Astrocyte of the hippocampus (primary cell): ENCODE measurements at places on chromosomes 1 and 21.

- DNase-seq, result no peak
These were observed 207.4 kb downstream of the FGGY start for GRCh38 chr1:59504276-59504675.

DNA sequence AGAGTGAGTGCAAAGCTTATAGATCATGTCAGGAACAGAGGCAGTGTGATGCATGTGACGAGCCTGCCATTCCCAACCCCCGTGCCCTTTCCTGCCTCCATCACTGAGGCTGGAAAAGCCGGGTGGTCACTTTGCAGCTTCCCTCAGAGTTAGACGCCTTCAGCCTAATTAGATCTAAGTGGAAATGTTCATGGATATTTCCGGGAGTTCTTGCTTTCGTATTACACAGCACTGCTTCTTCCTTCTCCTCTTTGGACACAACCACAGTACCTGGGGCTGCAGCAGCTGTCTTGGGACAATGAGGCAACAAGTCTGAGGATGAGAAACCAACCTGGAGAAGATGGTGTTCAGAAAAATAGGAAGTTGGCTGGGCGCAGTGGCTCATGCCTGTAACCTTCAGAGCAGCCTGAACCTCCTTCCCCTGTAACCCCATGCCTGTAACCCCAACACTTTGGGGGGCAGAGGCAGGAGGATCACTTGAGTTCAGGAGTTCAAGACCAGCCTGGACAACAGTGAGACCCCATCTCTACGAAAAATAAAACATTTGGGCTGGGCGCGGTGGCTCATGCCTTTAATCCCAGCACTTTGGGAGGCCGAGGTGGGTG, 24.5 kb downstream of the SERINC2 start:
- DNase-seq, result no peak

DNA sequence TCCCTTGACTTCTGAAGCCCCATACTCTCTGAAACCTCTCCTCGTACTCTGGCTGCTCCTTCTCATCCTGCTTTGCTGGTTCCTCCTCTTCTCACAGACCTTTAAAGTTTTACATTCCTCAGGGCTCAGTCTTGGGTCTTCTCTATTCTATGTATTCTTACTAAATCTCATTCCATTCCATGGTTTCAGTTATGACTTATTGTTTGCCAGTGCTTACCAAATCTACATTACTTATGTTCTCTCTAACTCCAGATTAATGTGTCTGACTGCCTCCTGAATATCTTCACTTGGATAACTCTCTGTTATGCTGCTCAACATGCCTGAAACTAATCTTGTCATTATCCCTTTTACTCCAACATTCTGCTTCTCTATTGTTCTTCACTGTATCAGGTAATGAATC, 5.4 kb upstream of the SLC35D1 start:
- DNase-seq, result peak; percentile 6

- DNase-seq, result no peak
These were observed 48.6 kb upstream of the LRRC52 start for GRCh38 chr1:165494949-165495857.

GRCh38 chr21:22898051-22898665, 1899.9 kb downstream of the NCAM2 start:
- no peak for DNase-seq

DNA sequence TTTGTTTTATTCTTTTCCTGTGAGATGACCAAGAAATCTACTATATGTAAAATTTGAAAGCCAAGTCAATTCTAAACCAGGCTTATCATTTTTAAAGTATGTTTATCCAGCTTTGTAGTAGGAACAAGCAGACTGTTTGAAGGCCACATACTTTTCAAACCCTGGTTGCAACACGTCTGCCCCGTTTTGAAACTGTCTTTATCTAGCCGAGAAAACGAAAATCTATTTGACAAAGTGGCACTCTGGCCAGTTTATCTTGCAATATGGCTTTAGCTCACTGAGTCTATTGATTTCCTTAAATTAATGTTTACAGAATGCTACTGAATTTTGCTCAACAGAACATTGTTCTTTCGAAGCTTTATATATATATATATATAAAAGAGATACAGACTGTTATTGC, 39.7 kb downstream of the PROX1 start:
- no peak for DNase-seq

DNA sequence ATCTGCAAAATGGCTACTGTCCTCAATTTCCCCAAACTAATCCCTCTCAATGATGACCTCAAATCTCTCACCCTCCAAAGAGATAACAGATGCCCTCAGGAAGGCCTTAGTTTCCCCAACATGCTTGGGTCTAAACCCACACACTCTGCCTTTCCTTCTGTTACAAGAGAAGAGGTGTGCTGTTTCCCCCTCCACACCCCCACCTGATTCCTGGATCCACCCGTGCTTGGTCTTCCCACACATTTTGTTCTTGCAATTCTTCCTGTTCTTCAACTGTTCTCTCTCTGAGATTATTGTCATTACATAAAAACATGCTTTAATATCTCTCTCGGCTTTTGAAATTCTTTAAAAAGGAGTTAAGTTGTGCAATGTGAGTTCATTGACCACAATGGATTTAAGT, 5.7 kb upstream of the CBR3 start:
- no peak for DNase-seq

- peak; percentile 77 for DNase-seq
These were observed at the start of gene SLC6A9 for GRCh38 chr1:44031252-44032169. Gene SLC6A9, minus strand, starts transcription at chr1:44031462. Its CDS starts 7,185 bp downstream, at chr1:44024277.

- DNase-seq, result peak; percentile 90
These were observed 24.1 kb upstream of the RNF19B start for GRCh38 chr1:32988665-32989064.

DNA sequence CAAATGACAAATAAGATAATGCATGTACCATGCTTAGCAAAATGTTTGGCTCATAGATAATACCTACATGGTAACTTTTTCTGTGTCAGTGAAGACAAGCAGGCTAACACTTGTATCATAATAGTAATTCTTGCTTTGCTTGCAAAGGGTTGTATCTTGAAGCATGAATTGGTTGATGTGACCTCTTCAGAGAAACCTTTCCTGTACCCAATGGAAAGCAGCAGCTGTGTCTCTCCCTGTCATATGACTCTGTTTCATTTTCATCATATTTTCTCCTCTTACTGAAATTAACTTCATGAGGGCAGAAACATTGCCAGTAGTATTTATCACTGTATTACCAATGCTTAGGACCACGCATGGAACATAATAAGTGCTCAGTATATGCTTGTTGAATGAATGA, 4.4 kb downstream of the SH2D1B start:
- no peak for DNase-seq

- no peak for DNase-seq
These were observed 79.9 kb downstream of the EVA1C start for GRCh38 chr21:32492376-32492775.

DNA sequence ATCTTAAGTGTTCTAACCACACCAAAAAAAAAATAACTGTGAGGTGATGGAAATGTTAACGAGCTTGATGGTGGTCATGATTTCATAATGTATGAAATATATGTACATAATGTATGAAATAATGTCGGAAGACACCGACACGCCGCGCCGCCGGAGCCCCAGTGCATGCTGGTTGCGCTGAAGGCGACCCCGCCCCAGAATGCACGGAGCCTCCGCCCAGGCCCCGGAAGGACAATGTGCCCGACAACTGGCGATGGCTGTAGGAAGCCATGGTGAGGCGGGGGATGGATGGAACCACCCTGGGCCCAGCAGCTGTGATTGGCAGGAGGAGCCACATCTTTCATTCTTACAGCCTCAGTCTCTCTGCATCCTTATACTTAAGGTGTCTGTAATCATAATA, 7.4 kb downstream of the OR2T10 start:
- DNase-seq, result no peak

DNA sequence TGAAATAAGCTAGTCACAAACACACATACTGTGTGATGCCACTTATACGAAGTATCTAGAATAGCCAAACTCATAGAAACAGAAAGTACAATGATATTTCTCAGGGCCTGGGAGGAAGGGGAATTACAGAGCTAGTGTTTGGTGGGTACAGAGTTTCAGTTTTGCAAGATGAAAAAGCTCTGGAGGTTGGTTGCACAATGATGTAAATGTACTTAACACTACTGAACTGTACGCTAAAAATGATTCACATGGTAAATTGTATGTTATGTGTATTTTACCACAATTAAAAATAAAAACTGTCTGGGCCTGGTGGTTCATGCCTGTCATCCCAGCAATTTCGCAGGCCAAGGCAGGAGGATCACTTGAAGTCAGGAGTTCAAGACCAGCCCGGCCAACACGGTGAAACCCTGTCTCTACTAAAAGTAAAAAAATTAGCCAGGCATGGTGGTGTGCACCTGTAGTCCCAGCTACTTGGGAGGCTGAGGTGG, 15.3 kb upstream of the FHAD1 start:
- no peak for DNase-seq

GRCh38 chr1:58432851-58433668, 113.5 kb downstream of the OMA1 start:
- peak; percentile 96 for DNase-seq

DNA sequence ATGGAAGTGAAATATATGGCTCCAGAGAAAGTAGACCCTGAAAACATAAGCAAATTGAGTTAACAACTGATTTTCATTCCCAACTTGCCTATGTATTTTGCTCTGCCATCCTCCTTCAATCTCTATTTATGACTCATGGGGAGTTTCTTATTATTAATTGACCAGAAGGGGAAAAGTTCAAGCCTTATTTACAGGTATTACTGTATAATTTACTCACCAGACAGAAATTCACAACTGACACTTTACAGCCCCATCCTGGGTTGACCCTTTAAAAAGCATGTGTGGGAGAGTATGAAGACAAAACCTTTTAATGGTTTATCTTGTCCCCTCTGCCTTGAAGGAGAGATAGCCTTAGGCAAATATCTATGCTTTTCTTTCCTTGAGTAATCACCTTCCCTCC, 39.8 kb upstream of the C1orf53 start:
- DNase-seq, result no peak

DNA sequence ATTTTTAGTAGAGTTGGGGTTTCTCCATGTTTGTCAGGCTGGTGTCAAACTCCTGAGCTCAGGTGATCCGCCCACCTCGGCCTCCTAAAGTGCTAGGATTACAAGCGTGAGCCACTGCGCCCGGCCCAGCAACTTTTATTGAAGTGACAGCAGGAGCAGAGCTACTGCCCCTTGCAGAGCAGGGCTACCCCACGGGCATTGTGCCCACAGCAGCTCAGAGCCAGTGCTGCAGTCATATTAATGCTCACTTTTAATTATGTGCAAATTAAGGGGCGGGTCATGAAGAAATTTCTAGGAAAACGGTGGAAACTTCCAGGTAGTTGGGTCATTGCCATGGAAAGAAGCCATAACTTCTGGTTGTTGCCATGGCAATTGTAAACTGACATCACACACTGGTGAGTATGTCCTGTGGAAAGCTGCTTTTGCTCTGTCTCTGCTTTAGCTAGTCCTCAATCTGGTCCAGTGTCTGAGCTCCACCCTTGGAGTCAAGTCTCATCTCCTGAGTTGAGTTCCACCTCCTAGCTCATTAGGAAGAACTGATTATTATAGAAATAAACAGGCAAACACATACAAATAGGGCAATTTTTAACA, 127.3 kb upstream of the ADGRL4 start:
- peak; percentile 2 for DNase-seq

- DNase-seq, result no peak
These were observed 104.2 kb downstream of the ATP5PO start for GRCh38 chr21:33811167-33812010.

DNA sequence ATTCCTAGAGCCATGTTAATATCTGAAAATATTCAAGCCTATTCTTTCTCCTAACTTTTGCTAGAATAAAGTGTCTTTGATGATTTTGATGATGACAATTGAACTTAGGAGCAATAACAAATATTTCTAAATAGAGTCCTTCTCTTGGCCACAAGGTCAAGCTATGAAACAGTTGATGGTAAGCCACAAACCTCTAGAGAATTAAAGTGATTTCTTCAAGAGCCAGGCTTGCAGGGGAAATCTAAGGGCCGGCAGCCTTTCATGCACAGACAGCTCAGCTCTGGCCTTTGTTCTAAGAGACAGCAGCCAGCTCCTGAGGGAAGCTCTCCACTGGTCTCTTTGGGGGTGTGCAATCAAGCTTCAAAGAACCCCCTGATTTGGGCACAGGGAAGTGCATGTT, 59.0 kb downstream of the SUSD4 start:
- DNase-seq, result no peak

DNA sequence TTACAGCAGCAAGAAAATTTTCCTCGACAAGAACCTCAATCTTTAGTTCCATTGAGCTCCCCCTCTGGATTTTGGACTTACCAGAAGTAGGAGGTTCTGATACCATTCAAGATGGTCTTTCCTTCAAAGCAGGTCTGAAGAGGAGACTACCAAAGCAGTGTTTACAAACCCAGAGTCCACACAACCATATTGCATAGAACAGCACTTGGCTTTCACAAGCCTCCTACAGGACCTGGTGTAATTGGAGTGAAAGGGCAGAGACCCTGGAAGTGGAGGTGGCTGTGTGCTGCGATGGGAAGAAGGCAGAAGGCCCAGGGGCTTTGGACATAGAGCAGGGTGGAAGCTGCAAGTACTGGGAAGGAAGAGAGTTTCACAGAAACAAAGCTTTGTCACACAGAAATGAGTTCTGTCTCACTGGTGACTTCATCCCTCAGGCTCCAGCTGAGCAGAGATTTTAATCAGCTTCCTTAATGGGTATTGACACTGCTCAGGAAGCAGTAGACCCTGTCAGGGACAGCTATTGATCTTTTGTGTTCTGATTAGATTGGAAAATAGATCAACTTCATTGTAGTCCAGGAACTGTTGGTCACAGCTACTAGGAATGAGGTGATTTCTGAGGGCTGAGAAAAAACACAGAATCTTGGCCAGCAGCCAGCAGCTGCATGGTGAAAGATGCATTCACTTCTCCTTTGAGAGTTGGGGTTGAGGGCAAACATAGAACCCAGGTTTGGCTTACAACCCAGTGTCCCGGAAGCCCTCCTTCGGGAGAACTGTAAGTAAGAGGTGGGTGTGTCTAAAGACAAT, 124.0 kb downstream of the SYT2 start:
- DNase-seq, result peak; percentile 77

DNA sequence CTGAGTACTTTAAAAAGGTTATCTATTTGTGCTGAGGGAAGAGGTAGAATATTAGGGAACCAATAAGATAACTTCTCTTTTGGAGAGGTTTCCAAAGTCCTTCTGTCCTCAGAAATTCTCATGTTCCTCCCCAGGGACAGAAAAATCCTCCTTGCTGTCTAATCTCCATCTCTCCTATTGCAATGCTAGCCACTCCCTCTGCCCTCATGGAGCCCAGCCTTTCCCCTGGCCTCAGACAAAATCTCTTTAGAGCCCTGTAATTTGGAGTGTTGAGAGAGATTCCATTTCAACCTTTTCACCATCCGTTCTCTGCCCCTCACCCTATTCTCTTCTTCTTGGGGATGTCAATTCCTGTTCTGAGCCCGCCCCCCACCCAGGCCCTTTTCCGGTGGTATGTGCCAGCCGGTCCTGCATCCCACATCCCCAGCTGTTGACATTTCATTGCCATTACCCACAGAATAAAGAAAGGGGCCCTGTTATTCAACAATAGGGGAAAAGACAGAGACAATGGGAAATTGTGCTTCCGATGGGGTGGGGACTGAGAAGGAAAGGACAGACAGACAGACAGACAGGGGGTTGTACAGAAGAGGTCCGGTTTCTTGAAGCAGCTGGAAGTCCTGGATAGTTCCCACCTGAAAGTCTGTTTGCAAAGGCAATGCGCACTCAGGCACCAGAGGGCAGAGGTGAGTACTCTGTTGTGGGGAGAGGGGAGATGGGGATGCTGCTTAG, at the start of gene HAPLN2:
HAPLN2 (plus strand) TSS at position 563 of the 729 bp plus-strand sequence. CDS start 4,076 bp downstream, outside the sequence.
- peak; percentile 32 for DNase-seq
